B cell (primary cell): ENCODE measurements at places on chromosomes 6 and 20. TPM values are rescaled to one million over a fixed set of nuclear protein-coding genes. Genes with fewer than 3 reads are reported as not detected.

- DNase-seq, result no peak
- no peak overlapping the region for H3K27ac ChIP-seq
- H3K4me1 ChIP-seq, result no peaks in the 10 kb centered on the region
- H3K36me3 ChIP-seq, result no peaks in the 10 kb centered on the region
- no peak overlapping the region for H3K4me3 ChIP-seq
- H3K27me3 ChIP-seq, result peaks cover 16% of the 10 kb centered on the region
Measured at GRCh38 chr6:167689751-167690150, 137.0 kb upstream of the AFDN start.

DNA sequence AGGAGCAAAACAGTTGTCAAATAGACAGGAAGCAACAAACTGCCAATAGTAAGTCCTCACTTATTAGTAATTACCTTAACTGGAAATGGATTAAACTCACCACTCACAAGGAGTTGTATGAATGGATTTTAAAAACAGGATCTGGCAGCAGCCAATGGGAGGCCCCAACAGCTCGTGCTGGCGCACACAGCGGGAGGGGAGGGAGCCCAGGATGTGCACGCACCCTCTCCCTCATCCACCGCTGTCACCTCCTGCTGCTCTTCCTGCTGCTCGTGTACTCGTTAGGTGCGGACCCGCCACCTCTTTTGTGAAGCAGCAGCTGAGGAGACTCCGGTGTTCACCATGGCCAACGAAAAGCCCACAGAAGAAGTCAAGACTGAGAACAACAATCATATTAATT is at the start of gene SUMO4:
Gene SUMO4, plus strand, starts transcription at position 213 of the 400 bp plus-strand sequence. Its CDS starts 130 bp downstream, at position 343.
- no peak within 1 kb of the TSS for H3K27ac ChIP-seq
- H3K36me3 ChIP-seq, result peaks cover 10% of the 10 kb centered on the region
- H3K4me1 ChIP-seq, result no peaks in the 10 kb centered on the region
- H3K4me3 ChIP-seq, result no peak within 1 kb of the TSS

DNA sequence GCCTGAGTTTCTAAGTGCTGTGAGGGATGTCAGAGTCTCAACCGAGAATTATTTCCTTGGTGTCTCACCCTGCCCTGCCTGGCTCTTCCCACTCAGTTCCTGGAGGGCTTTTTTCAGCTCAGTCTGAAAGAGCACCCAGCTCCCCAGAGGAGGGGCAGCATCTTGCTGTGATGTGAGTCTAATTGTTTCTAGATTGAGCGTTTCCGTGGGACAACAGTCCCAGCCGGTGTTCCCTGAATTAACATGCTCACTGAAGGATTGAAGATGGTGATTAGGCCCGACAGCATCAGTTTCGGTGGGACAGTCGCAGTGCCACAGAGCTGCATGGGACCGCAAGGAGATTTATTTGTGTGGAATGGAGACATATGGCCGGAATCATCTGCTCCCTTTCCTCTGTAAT is 587.6 kb downstream of the DHX35 start:
- no peak overlapping the region for H3K4me3 ChIP-seq
- H3K27me3 ChIP-seq, result no peaks in the 10 kb centered on the region
- no peak overlapping the region for H3K27ac ChIP-seq
- no peaks in the 10 kb centered on the region for H3K36me3 ChIP-seq
- no peaks in the 10 kb centered on the region for H3K4me1 ChIP-seq

DNA sequence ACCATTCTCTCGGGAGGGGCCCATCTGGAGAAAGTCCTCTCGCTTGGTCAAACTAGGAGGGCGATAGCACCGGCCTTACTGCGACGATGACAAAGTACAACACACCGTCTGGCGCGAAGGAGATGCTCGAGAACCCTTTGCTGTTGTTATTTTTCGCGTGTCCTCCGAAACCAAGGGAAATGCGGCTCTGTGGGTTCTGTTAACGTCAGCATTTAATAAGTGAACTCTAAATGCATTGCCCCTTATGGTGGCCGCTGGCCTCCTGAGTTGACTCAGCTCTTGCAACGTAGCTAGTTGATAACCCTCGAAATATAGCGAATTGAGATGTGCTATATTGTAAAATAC is 577 bp upstream of the SCAND1 start:
- peak overlapping the region; percentile 99 for H3K27ac ChIP-seq
- H3K4me3 ChIP-seq, result peak overlapping the region; percentile 73
- no peak for DNase-seq

DNA sequence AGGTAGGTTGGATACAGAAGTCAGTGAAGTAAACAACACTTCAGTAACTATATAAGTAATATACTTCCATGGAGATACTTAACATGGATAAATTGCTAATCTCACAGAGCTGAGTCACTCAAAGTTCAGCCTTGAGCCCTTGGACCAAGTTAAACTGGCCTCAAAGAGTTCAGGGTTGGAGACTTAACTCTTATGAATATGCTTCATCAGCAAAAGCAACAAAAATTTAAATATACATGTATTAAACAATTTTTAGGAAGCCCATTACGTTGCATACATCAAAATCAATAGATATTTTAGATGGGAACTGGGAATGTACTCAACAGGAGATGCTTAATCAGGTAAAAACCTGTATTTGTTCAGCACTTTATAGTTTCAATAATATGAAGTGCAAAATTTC is 12.2 kb downstream of the MTCL3 start:
- no peak overlapping the region for H3K4me3 ChIP-seq
- no peak overlapping the region for H3K27ac ChIP-seq
- H3K27me3 ChIP-seq, result peaks cover 7% of the 10 kb centered on the region
- DNase-seq, result no peak
- no peaks in the 10 kb centered on the region for H3K36me3 ChIP-seq

DNA sequence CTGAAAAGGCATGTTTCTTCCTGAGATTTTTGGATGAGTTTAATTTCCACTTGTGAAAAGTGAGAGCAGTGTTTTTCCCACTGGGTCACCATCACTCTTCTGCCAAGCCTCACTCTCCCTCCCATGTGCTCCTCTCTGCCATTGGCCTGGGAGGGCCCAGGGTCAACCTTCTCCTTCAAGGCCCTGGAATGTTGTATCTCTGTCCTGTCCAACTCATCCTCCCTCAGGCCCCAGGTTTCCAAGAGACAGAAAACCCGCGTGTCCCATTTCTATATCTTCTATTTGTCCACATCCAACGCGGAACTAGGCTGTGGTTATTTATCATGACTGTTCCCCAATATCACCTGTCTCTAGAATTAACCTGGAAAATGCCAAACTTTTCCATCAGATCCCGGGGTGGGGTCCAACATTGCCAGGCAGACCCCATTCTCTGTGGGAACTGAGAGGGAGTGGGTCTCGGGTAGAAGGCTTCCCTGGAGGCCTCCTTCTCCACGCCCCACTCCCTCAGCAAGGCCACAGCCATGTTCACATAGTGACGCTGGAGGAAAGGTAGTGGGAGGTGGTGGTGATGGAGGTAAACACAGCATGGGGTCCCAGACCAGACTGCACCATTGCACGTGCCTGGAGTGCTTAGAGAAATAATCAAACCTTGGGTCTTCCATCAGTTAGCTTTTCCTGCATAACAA is 173.5 kb downstream of the SCP2D1 start:
- no peak overlapping the region for H3K4me3 ChIP-seq
- no peaks in the 10 kb centered on the region for H3K27me3 ChIP-seq
- no peak for DNase-seq
- no peak overlapping the region for H3K27ac ChIP-seq

DNA sequence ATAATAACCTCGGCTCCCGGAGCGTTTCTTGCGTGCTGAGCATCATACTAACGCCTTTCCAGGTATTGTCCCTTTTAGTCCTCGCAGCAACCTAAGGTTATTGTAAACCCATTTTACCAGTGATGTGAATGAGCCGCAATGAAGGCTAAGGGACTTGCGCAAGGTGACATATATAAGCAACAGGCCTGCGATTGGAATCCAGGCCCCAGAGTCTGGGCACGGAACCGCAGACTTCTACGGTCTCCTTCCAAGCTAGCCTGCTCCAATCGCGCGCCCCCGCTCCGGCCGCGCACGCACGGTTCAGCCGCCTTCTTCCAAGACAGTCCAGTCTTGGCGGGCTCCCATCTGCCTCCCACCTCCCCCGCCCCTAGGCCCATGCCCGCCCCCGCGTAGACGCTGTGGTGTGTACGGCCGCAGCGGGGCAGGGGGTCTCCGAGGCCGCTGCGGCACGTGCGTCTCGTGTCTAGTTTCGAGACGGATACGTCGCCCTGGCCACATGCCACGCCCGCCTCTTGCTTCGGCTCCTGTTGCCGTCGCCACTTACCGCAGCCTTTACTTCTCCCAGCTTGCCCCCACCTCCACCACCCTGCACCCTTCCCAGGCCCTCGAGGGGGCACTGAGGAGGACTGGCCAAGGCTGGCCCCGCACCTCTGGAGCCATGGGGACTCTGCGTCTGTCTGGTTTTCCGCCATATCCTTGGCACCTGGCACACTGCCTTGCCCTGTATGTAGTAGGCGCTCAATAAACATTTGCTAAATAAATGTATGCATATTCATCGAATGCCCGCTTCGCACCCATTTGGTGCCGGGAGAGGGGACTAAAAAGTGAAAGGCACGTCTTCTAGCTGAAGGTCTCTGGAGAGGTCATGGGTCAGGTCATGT is 855 bp upstream of the GFOD1 start:
- H3K4me3 ChIP-seq, result peak overlapping the region; percentile 51
- H3K4me1 ChIP-seq, result peaks cover 38% of the 10 kb centered on the region
- H3K36me3 ChIP-seq, result no peaks in the 10 kb centered on the region
- peak overlapping the region; percentile 60 for H3K27ac ChIP-seq

- H3K4me1 ChIP-seq, result no peaks in the 10 kb centered on the region
- H3K27me3 ChIP-seq, result no peaks in the 10 kb centered on the region
- H3K4me3 ChIP-seq, result no peak overlapping the region
- no peak for DNase-seq
- no peak overlapping the region for H3K27ac ChIP-seq
- no peaks in the 10 kb centered on the region for H3K36me3 ChIP-seq
Measured at GRCh38 chr6:64254558-64254957, 619.0 kb downstream of the PHF3 start.

DNA sequence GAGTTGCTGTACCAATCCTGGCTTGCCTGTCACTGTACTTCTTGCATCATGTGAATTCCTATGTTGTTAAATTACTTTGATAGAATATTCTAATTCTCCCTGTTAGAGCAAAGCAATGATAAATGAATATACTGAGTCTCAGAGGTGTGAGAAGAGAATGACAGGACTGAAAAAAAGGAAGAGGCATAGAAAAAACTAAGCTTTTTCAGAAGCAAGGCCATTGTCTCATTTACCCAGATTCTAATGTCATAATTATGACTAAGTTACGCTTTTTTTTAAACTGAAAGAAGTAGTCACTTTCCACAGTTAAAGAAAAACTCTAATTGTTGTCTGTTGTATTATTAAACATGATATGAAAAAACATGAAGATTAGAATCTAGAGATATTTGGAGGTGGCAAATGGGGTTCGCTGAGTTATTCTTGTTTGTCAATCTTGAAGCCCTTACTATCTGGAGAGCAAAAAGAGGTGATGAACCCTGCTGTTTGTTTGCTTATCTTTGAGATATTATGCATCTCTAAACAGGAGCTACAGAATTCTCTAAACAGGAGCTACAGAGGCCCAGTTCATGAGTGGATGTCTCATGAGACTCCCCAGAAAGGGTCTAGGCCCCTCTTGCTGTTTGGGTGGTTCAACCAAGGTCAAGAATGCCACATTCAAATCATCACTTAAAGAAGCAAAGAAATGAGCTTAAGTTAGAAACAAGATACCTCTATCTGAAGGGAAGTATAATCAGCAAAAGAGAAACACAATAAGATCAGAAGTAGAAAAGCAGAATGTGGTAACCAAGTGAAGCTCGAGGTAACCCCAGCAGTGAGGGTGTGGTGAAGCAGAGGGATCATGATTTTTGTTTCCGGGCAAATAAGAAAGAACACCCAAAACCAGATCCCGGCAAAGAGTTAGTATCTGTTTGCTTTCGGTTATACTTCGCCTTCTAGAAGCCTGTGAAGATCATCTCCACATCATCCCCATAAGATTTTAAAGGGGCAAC is 33.3 kb upstream of the THEMIS start:
- no peak overlapping the region for H3K4me3 ChIP-seq
- DNase-seq, result no peak
- no peaks in the 10 kb centered on the region for H3K27me3 ChIP-seq
- H3K36me3 ChIP-seq, result no peaks in the 10 kb centered on the region
- H3K4me1 ChIP-seq, result no peaks in the 10 kb centered on the region

DNA sequence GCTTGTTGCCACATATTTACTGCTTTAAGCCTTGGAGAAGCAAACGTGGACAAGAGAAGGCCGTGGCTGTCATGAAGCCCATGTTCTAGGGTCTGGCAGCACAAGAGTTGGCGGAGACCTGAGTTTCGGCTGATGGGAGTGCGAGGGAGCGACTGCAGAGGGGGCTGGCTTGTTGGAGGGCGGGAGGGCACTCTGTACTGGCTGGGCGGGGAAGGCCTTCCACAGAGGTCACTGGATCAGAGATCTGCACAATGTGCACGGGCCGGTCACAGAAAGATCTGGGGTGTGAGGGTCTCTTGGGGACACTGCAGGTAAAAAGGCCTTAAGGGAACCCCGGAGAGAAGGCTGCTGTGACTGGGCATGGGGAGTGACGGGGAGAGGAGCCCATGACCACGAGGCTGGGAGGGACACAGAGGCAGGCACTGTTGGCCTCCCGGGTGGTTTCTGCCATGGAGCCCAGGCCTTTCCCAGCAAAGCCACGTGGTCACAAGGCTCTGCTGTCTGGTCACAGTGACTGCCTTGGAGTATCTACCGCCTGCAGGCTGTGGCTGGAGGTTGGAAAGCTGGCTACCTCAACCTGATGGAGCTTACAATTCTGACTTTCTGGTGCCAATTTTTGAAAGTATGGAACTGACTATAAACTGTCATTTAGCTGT is 23.8 kb downstream of the FOXC1 start:
- peaks cover 5% of the 10 kb centered on the region for H3K27me3 ChIP-seq
- H3K4me3 ChIP-seq, result no peak overlapping the region
- no peaks in the 10 kb centered on the region for H3K36me3 ChIP-seq
- peaks cover 5% of the 10 kb centered on the region for H3K4me1 ChIP-seq
- H3K27ac ChIP-seq, result no peak overlapping the region

DNA sequence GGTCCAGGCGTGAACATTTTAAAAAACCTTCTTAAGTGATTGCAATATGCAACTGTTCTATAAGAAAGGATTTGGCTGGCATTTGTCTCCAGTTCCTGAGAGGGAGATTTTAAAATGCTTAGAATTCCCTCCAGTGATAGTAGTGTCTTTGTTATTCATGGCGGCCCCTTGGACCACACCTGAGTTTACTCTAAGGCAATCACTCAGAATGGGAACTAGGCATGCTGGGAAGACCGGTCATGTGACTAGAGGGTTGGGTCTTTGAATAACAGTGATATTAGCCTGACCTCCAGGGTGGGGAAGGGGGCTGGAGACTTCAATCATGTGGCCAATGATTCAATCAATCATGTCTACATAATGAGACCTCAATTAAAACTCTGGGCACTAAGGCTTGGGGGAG is 50.7 kb upstream of the UTRN start:
- no peak overlapping the region for H3K27ac ChIP-seq
- H3K27me3 ChIP-seq, result no peaks in the 10 kb centered on the region
- no peaks in the 10 kb centered on the region for H3K4me1 ChIP-seq
- no peak overlapping the region for H3K4me3 ChIP-seq
- no peak for DNase-seq

The NMBR gene
- 0.09 TPM in 1 of 2 replicates, not detected in the other for polyA plus RNA-seq

The POU5F1 gene
- polyA plus RNA-seq, result 0.26 and 0.88 TPM in 2 replicates

The CFB gene
- polyA plus RNA-seq, result 0.09 TPM in 1 of 2 replicates, not detected in the other
